ENCODE measurements at places on chromosomes 3 and 15.

- DNase-seq, result no peak
These were observed 52.7 kb upstream of the LMOD3 start for GRCh38 chr3:69174871-69175737.

DNA sequence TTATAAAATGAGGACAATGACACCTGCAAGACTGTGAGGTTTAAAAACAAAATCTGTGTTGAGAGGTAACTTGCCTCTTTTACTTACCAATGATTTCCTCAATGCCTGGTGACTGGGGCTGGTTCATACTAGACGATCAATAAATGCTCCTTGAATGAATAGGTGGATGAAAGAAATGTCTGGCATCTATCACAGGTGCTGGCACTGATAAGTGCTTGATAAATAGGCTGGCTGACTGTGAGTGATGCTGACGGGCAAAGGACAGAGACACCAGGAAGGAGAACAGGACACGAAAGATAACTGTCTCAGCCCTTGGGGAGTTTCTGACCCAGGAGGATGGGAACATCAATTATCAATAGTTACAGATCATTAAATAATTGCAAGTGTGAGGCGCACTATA, 31.9 kb downstream of the RBP2 start:
- DNase-seq, result no peak

DNA sequence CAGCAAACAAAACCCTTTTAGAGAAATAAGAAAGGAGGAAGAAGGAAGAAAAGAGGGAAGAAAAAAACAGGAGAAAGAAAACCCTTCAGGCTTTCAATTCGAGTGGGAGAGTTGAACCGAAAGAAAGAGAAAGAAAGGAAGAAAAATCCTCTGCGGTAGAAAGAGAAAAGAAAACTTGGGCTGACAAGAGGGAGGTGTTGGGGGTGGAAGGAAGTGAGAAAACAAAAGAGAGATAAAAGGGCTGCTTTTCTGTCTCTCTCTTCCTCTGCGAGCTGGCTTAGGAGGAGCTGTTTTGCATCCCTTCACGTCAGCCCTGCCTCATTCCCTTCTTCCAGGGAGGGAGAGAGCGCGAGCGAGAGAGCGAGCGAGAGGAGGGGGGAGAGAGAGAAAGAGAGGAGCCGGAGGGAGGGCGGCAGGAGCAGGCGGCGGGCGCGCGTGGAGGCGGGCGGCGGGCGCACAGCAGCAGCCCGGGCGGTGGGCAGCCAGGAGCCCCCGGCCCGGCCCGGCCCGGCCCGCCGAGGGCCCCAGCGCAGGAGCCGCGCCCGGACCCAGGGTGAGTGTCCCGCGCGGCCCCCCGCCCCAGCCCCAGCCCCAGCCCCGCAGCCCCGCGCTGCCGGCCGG, at the start of gene ZNF710:
Gene ZNF710, plus strand, starts transcription at position 263 of the 621 bp plus-strand sequence. CDS start 65,814 bp downstream, outside the sequence.
- DNase-seq, result peak; percentile 42

- no peak for DNase-seq
These were observed 49.3 kb downstream of the STRIT1 start for GRCh38 chr3:155244216-155244615.

GRCh38 chr3:99634881-99635280, 3.5 kb upstream of the COL8A1 start:
- peak; percentile 66 for DNase-seq

GRCh38 chr15:22262613-22263020, 182.3 kb downstream of the OR4M2 start:
- DNase-seq, result peak; percentile 55

- no peak for DNase-seq
These were observed 100.6 kb upstream of the IGF1R start for GRCh38 chr15:98547741-98548138.

- DNase-seq, result no peak
These were observed 163.6 kb downstream of the TUSC7 start for GRCh38 chr3:116873142-116873541.

GRCh38 chr3:49790626-49791411, 4.5 kb upstream of the IP6K1 start:
- peak; percentile 47 for DNase-seq
